HCT116 (cell line): ENCODE measurements at places on chromosomes 6 and 20. TPM values are rescaled to one million over a fixed set of nuclear protein-coding genes. Genes with fewer than 3 reads are reported as not detected.

- no peaks in the 10 kb centered on the region for H3K27me3 ChIP-seq
- no peak overlapping the region for H3K4me3 ChIP-seq
- H3K27ac ChIP-seq: no peak overlapping the region
- DNase-seq: no peak
Observed at GRCh38 chr6:158660333-158660754, 10.5 kb downstream of the SYTL3 start.

GRCh38 chr6:45836438-45836824 is 179.2 kb downstream of the CLIC5 start:
- no peaks in the 10 kb centered on the region for H3K36me3 ChIP-seq
- DNase-seq: no peak
- no peaks in the 10 kb centered on the region for H3K27me3 ChIP-seq
- H3K4me3 ChIP-seq: no peak overlapping the region
- H3K4me1 ChIP-seq: no peaks in the 10 kb centered on the region

Gene JPH2
- total RNA-seq: 0.17 TPM

DNA sequence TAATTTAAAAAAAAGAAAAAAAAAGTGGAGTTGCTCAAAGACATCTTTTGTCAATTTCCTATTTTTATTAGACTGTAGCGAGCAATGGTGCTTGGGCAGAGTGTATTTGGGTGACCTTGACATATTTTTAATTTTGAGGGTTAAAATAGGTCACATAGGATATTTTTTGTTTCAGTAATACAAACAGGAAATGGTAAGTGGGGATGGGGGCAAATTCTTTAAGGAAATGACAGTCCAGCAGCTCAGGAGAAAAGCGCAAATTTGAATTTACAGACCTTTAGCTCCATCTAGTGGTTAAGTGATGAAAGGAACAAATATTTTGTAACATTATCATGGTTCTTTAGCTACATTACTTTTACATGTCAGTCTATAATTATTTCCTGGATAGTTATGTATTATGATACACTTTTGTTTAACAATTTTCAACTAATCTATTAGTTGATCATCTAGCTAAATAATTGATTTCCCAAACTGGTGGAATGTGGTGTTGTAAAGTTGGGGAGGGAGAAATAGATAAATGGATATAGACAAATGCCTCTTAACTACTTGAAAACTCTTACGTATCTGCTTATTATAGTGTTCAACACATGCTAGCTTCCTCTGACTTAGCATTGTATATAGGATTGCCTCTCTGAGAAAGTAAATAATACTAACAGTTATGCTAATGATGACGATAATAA is 10.0 kb downstream of the CITED2 start:
- no peak for DNase-seq
- no peak overlapping the region for H3K4me3 ChIP-seq
- no peaks in the 10 kb centered on the region for H3K36me3 ChIP-seq
- peaks cover 6% of the 10 kb centered on the region; the same call in 1 of the 2 replicates for H3K4me1 ChIP-seq

- no peak overlapping the region for H3K27ac ChIP-seq
- no peaks in the 10 kb centered on the region for H3K36me3 ChIP-seq
- DNase-seq: no peak
- no peaks in the 10 kb centered on the region for H3K4me1 ChIP-seq
- no peak overlapping the region for H3K4me3 ChIP-seq
- no peaks in the 10 kb centered on the region for H3K27me3 ChIP-seq
Observed at GRCh38 chr6:21856456-21856825, 262.9 kb downstream of the SOX4 start.

- H3K27ac ChIP-seq: no peak overlapping the region
- peaks cover 12% of the 10 kb centered on the region; the same call in 1 of the 2 replicates for H3K36me3 ChIP-seq
- no peak for DNase-seq
Observed at GRCh38 chr20:45368221-45368980, 5.4 kb downstream of the SYS1 start.

- no peak overlapping the region for H3K4me3 ChIP-seq
- no peaks in the 10 kb centered on the region for H3K36me3 ChIP-seq
- H3K4me1 ChIP-seq: no peaks in the 10 kb centered on the region
- no peaks in the 10 kb centered on the region for H3K27me3 ChIP-seq
- no peak for DNase-seq
Observed at GRCh38 chr6:2529211-2529719, 221.5 kb downstream of the MYLK4 start.

Gene CCR6
- total RNA-seq: not detected

GRCh38 chr6:108549241-108549640 is 11.5 kb upstream of the FOXO3 start:
- H3K4me3 ChIP-seq: no peak overlapping the region
- no peaks in the 10 kb centered on the region for H3K27me3 ChIP-seq
- no peak overlapping the region for H3K27ac ChIP-seq
- no peaks in the 10 kb centered on the region for H3K4me1 ChIP-seq

Gene FGD2
- total RNA-seq: 0.10 TPM

GRCh38 chr6:114052141-114052540 is 81.2 kb upstream of the HDAC2 start:
- no peaks in the 10 kb centered on the region for H3K36me3 ChIP-seq
- H3K4me3 ChIP-seq: no peak overlapping the region
- DNase-seq: no peak
- no peak overlapping the region for H3K27ac ChIP-seq
- peaks cover 5% of the 10 kb centered on the region; the same call in 1 of the 2 replicates for H3K4me1 ChIP-seq

Gene GPR6
- not detected for total RNA-seq
